Non-pigmented ciliary epithelial cell (primary cell): ENCODE measurements at places on chromosomes 2 and 18.
A peak's percentile ranks its signal among the peaks of the same experiment; 100 is the strongest.

DNA sequence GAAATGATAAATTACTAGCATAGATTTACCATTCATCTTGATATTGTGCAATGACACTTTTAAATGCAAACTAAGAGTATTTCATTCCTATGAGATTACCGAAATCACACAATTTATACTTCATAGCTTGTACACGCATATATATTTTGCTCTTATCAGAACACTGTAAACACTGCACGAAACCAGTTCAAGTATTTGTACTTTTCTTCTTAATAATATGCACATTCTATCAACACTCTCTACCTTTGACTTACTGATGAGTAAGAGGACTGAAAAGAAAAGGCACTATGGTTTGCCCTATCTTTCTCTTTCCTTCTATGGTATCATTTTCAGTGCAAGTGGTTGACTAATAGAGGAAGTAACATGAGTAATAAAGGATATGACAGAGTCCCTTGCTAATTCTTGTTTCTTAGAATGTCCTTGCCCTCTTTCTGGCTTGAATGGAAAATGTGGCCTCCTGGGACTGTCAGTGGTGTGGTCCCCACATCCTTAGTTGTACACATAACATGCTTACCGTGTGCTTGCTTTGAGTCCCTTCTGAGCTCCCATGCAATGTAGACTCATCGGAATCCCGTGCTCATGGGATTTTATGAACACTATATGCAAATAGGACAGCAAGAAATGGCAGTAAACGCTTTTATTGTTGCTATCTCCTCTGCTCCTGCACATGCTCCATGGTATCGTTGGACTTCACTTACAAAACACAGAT is 363.5 kb upstream of the TNP1 start:
- DNase-seq = peak; percentile 91

DNA sequence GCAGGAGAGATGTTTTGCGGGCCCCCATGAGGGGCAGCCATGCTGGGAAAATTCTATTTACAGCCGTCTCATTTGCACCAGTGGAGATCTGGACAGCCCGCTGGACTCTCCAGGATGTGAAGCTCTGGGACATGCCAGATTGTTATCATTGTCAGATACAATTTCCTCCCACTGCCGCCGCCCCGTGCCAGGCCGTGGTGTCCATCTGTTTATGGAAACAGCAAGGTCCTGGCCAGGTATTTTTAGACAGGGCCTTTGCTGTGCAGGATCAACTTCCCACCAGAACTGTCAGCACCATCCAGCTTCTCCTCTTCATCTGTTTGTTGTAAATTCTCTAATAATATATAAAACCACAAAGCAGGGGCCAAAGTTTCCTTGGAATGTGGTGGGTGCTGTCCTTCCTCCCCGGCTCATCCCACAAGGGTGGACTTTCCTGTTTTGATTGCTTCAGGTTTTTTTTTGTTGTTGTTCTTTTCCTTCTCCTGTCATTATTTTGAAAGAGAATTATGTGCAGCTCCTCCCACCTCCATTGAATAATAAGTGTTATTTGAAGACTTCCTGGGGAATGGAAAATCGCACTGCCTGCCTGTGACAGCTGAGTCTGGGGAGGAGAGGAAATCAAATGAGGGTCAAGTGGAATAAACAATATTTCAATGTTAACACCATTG is 398.1 kb downstream of the TNS1 start:
- no peak for DNase-seq

GRCh38 chr2:186966015-186966414 is 117.0 kb upstream of the ZSWIM2 start:
- DNase-seq = no peak

DNA sequence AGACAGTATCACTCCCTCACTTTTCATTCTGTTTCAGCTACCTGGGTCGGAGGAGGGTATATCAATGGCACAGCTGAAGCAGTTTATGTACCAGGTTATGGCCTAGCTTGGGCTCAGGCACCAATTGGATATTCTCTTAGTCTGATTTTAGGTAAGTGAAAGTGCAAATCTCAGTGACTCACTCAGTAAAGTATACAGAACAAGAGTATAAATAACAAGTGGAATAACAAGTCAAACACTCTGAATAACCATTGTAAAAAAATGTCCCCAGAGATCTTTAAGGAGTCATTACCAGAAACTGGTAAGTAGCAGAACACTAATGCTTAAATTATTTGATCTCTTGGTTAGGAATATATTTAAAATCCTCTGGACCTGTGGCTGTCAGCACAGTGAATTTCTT is 5.7 kb downstream of the SLC5A7 start:
- DNase-seq = no peak

GRCh38 chr2:126634273-126634861 is 21.6 kb upstream of the GYPC start:
- no peak for DNase-seq

GRCh38 chr2:223055836-223056235 is 3.8 kb downstream of the KCNE4 start:
- DNase-seq = no peak

DNA sequence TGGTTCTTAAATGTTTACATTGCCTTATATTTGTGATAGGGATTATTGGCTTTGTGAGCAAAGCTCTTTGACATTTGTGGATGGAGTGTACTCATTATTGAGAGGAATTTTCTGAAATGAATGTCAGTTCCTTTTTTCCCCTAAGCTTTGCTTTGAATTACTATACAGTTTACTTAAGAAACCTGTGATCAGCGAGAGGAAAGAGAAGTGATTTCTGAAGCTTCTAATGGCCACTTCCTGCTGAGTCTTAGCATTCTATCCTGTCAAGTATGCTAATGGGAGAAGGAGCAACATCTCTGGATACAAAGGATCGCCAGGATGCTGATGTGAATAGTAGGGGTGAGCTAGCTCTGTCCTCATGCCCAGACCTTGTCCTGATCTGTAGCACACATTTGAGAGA is 47.8 kb upstream of the MGAT5 start:
- DNase-seq = no peak

DNA sequence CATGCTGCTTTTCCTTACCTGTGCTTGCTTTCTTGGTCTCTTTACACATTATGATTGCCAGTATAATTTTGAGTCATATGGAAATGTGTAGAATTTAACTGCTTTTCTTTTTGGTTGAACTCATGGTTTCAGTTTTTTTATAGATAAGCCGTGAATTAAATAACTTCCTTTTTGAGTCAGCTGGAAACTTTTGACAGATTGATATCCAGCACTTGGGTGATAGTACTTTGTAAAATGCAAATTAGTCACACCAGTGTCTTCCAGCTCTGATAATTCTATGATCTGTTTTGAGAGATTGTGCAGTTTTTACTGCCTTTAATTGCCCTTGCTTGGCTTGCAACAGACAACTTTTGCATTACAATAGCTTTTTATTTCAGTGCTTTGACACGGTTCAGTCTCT is 86.4 kb downstream of the NCOA1 start:
- DNase-seq = no peak

DNA sequence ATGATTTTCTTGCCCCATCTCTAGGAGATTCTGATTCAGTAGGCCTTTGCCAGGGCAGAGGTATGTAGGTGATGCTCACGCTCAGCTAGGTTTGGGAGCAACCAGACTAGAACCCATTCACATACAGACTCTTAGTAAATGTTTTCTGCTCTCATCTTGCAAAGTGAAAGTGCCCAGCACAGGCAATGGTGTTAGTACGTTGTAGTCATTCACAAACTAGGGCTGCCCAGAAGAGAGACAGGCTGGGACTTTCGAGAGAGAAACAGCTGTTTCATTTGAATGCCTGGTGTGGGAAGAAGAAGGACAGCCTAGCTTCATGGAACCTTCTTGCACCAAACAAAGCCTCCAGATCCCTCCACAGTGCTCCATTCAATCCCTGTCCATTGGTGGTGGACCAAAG is 19.4 kb downstream of the DDX18 start:
- no peak for DNase-seq

DNA sequence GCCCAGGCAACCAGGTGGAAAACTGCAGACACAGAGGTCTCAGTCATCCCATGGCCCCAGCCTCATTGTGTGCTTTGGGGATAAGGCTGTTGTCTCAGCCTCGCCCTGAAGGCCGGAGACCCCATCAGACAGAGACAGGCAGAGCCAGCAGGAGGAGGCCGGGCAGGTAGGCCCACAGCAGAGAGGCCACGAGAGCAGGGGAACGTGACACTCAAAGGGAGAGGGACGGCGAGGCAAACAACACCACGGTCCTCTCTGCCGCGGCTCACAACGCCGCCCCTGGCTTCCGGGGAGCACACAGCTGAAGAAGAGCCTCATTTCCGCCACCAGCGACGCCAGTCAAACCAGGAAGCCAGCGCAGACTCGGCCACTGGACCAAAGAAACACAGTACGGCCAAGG is 103.3 kb downstream of the ZNF516 start:
- DNase-seq = no peak

- DNase-seq = no peak
Measured at GRCh38 chr2:26269571-26270158, 24.9 kb downstream of the HADHB start.
